ENCODE measurements at places on chromosomes 2 and 18.

GRCh38 chr2:85988914-85989270, 100.1 kb upstream of the ST3GAL5 start:
- no peaks in the 10 kb centered on the region for H3K36me3 ChIP-seq
- H3K4me1 ChIP-seq = peaks cover 4% of the 10 kb centered on the region
- DNase-seq = no peak
- H3K27ac ChIP-seq = no peak overlapping the region
- H3K4me3 ChIP-seq = no peak overlapping the region

DNA sequence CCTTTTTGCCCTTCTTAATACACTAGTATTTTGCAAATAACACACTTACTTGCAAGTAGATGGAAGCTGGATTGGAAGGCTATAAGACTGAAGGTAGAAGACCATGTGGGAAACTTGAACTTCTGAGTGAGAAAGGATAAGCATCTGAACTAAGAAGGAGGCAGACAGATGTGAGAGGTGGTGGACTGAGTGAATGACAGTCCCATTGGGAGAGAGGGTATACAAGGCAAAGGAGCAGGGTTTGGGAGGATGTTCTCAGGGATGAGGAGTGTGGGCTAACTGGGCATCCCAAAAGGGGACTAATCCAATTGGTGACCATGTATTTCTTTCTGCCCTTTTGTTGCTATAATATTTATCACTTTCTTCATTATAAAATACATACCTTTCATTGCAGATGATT, 20.4 kb upstream of the SESTD1 start:
- no peaks in the 10 kb centered on the region for H3K27me3 ChIP-seq
- no peaks in the 10 kb centered on the region for H3K4me1 ChIP-seq
- no peaks in the 10 kb centered on the region for H3K36me3 ChIP-seq
- H3K27ac ChIP-seq = no peak overlapping the region

DNA sequence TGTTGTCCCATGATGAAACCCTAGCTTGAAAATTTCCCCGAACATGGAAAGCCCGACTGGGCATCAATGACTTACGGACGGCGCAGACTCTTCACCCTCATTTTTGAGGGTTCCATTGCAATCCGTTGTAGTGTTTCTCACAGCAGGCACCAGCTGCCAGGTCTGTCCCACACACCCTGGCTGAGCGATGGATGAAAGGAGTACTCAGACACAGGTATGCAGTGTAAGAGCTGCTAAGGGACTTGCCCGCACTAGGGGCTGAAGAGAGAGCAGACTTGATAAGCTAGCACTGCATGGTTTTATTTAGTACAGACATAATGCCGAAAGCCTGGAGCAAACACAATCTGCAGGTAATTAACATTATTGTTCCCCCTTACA, 15.8 kb downstream of the DYNAP start:
- no peak overlapping the region for H3K4me3 ChIP-seq
- DNase-seq = no peak
- H3K4me1 ChIP-seq = no peaks in the 10 kb centered on the region

- H3K27me3 ChIP-seq = no peaks in the 10 kb centered on the region
- no peak for DNase-seq
- no peak overlapping the region for H3K27ac ChIP-seq
Observed at GRCh38 chr2:123514613-123515207, 510.4 kb upstream of the CNTNAP5 start.

DNA sequence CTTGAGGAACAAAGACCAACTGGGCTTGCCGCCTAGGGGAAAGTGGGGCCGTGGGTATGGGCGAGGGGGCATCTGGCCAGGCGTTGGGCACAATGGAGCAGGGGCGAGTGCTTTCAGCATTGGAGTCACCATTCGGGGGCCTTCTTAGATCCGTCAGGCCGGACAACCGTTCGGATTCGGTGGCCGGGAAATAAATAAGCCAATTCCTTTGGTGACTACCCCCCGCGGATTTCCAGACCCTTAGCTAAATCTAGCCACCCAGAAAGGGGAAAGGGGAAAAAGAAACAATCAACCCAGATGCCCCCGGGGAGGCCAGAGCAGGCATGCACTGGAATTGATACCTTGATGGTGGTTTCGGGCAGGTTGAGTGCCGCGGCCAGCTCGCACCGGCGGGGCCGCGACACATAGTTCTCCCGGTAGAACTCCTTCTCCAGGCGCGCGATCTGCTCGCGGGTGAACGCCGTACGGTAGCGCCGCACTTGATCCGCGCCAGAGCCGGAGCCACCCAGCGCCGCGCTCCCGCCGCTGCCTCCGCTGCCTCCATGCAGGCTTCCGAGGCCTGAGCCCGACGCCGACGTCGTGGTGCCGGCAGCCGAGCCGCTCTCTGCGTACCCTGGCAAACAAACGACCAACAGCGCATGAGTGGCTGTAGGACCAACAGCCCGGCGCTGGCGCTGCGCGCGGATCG, 1.8 kb downstream of the EVX2 start:
- DNase-seq = no peak
- peak overlapping the region; percentile 88 for H3K27ac ChIP-seq
- H3K4me3 ChIP-seq = peak overlapping the region; percentile 31
- H3K27me3 ChIP-seq = peaks cover 71% of the 10 kb centered on the region
- peaks cover 4% of the 10 kb centered on the region for H3K4me1 ChIP-seq

- H3K4me1 ChIP-seq = peaks cover 60% of the 10 kb centered on the region
- peak overlapping the region; percentile 70 for H3K4me3 ChIP-seq
- no peak for DNase-seq
- H3K27me3 ChIP-seq = no peaks in the 10 kb centered on the region
- peak overlapping the region; percentile 94 for H3K27ac ChIP-seq
- H3K36me3 ChIP-seq = peaks cover 2% of the 10 kb centered on the region
Observed at GRCh38 chr2:177242121-177242987, 22.2 kb downstream of the NFE2L2 start.

DNA sequence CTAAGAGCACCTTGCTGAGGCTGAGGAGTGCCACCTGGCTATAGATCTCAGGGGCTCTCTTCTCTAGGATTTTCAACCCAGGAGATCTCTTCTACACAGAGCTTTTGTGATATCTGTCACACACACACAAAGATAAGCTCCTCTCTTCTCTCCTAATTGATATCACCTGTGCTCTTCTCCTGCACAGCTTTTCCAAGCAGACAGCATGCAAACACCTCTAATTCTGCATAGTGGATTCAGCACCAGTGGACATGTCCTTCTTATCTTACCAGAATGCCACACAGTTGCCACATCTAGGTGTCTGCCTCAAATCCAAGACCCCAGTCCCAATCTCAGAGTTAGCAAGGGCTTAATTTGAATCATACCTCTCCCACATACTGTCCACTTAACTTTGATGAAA, 43.9 kb downstream of the LRATD1 start:
- H3K4me1 ChIP-seq = no peaks in the 10 kb centered on the region
- no peak overlapping the region for H3K4me3 ChIP-seq
- no peak for DNase-seq
- no peaks in the 10 kb centered on the region for H3K36me3 ChIP-seq
- H3K27ac ChIP-seq = no peak overlapping the region

DNA sequence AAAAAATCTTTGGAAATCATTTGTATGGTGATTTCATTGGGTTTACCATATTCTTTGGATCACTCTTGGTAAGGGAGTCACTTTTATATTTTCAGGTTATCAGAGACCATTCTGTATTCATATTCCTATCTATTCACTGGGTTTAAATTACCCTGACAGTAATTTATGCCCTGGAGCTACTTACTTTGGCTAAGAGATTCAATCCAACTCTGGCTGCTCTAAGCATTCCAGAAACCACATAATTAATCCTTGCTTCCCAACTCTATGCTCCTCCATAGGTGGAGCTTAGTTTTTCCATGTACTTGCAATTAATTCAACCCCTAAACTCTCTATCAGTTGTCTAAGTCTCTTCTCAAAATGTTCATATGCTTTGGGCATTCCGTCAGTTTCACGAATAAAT, 336.3 kb downstream of the AGPS start:
- no peak for DNase-seq
- H3K36me3 ChIP-seq = peaks cover 5% of the 10 kb centered on the region
- H3K4me3 ChIP-seq = peak overlapping the region; percentile 7
- H3K4me1 ChIP-seq = peaks cover 11% of the 10 kb centered on the region
- H3K27me3 ChIP-seq = peaks cover 82% of the 10 kb centered on the region

DNA sequence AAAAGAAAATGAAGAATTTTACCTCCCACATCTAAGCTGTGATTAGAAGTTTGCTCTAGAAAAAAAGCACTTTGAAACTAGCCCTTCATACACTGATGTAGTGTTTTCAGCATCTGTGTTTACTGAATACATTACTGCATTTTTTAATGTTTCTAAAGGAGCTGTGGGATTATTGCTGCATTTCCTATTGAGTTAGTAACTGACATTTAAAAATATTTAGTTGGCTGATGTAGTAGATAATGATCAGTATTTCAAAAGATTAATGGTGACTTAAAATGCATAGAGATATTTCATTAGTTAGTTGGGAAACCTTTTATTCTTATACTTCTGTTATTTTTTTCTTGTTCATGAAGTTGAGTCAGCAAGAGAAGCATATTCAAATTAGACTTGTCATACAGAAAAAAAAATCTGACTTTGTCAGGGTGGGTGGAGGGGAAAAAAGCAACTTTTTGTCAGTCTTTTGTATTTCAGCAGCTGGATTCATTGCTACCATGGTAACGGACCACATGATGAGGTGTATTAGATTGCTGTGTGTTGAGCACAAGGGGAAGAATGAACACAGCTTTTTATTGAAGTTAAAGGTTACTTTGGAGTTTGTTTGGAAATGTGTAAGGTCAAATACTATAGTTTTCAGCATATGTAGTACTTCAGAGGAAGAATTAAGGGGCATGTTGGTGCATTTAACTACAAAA, at the start of gene DTNA:
Gene DTNA, plus strand, starts transcription at position 549 of the 692 bp plus-strand sequence. CDS start 45,679 bp downstream, outside the sequence.
- no peaks in the 10 kb centered on the region for H3K4me1 ChIP-seq
- no peak for DNase-seq
- H3K36me3 ChIP-seq = no peaks in the 10 kb centered on the region

DNA sequence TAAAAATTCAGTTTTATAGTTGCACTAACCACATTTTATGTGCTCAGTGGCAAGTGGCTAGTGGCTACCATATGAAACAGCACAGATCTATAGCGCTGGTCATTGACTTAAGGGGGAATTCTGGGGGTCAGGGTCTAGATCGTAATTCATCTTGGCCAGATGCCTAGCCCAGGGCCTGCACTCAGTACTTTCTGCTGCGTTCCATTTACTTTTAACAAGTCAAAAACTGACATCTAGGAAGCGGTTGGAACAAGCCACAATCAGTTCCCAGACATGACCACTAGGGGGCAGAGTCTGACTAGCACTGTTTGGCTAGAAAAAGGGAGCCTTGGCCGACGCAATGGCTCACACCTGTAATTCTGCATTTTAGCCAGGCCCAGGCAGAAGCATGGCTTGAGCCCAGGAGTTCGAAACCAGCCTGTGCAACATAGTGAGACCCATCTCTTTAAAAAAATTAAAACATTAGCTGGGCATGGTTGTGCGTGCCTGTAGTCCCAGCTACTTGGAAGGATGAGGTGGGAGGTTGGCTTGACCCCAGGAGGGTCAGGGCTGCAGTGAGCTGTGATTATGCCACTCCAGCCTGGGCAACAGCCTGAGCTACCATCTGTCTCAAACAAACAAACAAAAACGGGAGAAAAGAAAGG, 9.0 kb upstream of the TMBIM1 start:
- DNase-seq = peak; percentile 86
- no peak overlapping the region for H3K4me3 ChIP-seq
- H3K4me1 ChIP-seq = peaks cover 12% of the 10 kb centered on the region
- H3K36me3 ChIP-seq = no peaks in the 10 kb centered on the region
- peak overlapping the region; percentile 89 for H3K27ac ChIP-seq
- no peaks in the 10 kb centered on the region for H3K27me3 ChIP-seq

- peak overlapping the region; percentile 77 for H3K4me3 ChIP-seq
- H3K27ac ChIP-seq = peak overlapping the region; percentile 96
- no peaks in the 10 kb centered on the region for H3K27me3 ChIP-seq
Observed at GRCh38 chr2:181471226-181471625, 14.0 kb downstream of the ITGA4 start.

DNA sequence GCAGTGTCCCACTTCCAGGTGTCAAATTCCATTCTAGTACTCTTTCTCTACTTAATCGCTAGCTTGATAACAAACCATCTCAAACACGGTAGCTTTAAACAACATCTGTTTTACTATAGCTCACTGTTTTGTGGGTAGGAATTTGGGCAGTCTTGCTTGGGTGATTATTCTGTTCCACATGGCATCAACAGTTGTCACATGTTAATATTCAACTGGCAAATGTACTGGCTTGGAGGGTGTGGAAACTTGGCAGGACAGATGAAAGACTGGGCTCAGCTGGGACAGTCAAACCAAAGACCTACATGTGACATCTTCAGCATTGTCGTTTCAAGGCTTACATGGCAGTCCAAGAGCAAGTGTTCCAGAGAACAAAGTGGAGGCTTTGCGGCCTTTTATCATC, 241.8 kb downstream of the PTH2R start:
- no peak for DNase-seq
- H3K4me3 ChIP-seq = no peak overlapping the region
- no peak overlapping the region for H3K27ac ChIP-seq
- H3K27me3 ChIP-seq = no peaks in the 10 kb centered on the region
- no peaks in the 10 kb centered on the region for H3K4me1 ChIP-seq

GRCh38 chr2:81739966-81740365, 1435.4 kb upstream of the LRRTM1 start:
- H3K27me3 ChIP-seq = no peaks in the 10 kb centered on the region
- H3K4me3 ChIP-seq = no peak overlapping the region
- DNase-seq = no peak
- H3K4me1 ChIP-seq = no peaks in the 10 kb centered on the region
- no peak overlapping the region for H3K27ac ChIP-seq

DNA sequence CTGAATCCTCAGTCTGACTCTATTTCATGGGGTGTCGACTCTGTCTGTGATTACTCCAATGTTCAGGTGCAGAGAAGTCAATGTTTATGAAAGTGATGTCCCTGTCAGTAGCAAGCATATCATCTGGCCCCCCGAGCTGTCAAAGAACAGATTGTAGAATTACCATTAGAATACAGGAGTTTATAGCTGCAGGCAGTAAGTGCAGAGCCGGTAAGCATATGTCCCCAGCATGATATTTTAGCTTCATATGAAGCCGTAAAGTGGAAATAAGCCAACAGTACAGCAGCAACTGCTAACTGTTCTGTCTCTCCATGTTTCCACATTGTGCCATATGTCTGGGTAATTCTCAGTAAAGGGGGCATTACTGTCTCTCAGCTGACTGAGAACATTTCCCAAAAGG, 541.8 kb downstream of the SOX11 start:
- no peaks in the 10 kb centered on the region for H3K36me3 ChIP-seq
- no peaks in the 10 kb centered on the region for H3K27me3 ChIP-seq
- no peak overlapping the region for H3K27ac ChIP-seq
- H3K4me3 ChIP-seq = no peak overlapping the region

- H3K4me1 ChIP-seq = no peaks in the 10 kb centered on the region
- H3K4me3 ChIP-seq = no peak overlapping the region
- H3K27ac ChIP-seq = no peak overlapping the region
Observed at GRCh38 chr2:145041706-145042105, 521.8 kb upstream of the ZEB2 start.

GRCh38 chr2:132974467-132975095, 304.6 kb upstream of the LYPD1 start:
- no peak for DNase-seq
- no peaks in the 10 kb centered on the region for H3K36me3 ChIP-seq
- no peaks in the 10 kb centered on the region for H3K27me3 ChIP-seq
- no peaks in the 10 kb centered on the region for H3K4me1 ChIP-seq
- no peak overlapping the region for H3K4me3 ChIP-seq
